AG09309 (cell line): ENCODE measurements at places on chromosomes 7 and 10.
A peak's percentile ranks its signal among the peaks of the same experiment; 100 is the strongest.

DNA sequence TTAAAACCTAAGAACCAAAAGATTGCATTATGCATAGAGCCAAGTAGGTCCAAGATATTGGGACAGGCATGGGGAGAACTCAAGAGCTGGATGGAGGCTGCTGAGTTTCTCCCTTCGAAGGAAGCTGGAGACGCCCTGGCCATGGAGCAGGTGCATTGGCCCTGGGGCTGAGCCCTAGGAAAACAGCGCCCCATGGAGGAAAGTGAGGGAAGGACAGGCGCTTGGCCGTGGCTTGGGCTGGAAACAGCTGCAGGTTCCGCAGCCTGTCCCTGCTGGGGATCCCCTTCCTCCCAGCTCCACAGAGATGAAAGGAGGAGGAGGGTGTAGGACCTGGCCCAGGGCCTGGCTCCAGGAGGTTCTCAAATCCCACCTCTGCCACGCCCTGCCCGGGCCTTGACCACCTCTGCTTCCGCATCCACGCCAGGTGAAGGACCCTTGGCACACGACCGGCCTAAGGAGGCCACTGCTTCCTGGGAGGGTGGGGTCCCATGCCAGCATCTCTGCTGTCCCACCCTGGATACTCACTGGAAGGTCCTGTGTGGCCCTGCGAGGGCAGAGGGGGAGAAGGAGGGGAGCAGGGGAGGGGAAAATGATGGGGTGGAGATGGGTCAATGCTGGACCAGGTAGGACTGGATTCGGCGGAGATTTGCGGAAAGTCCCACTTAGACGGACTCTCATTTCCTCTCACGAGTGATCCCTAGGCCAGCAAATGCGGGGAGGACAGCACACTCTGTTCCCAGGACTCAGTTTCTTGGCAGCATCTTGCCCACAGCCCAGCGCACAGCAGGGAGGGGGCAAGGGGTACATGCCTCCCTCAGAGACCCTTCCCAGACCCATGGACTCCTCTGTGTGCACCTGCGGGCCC lies 258.6 kb upstream of the TCERG1L start:
- no peak for DNase-seq

- DNase-seq: peak; percentile 31
These were observed 29.2 kb upstream of the AP5Z1 start for GRCh38 chr7:4745971-4746919.

DNA sequence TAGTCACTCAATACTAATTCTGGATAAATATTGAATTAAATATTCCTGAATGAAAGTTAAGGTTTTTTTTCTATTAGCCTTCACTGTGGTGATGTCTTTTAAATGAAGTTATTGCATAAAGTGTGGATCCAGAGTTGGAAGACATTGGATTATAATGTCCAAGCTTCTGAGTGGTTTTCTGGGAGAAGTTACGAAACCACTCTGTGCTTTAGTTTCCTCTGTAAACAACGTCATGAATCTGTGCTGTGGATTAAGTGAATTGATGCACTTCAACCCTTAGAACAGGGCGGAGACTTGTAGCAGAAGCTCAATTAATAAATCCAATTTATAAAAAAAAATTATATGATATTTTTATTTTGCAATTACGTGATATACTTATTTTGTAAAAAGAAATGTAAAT lies 271.7 kb downstream of the BICC1 start:
- DNase-seq: no peak

DNA sequence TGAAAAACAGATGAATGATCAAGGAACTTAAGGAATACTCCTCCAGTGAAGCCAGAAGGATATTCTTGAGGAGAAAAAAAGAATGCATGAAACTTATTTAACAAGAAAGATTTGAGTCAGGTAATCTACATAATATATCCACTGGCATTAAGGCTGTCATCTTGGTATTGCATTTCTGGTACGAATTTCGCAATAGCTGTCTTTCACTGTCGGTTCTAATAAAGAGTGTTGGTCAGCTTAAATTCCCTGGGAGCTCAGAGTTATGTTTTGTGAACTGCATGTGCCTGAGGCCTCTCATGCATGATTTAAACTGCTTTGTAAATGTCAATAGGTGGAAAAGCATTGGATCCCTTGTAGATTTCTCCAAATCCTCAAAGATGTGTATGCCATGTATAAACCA lies 565.3 kb upstream of the GALNT17 start:
- no peak for DNase-seq

GRCh38 chr7:46775776-46776175 lies 806.1 kb downstream of the TNS3 start:
- DNase-seq: peak; percentile 63
